ENCODE measurements at places on chromosomes 6 and 20.
A peak's percentile ranks its signal among the peaks of the same experiment; 100 is the strongest.

- no peak for DNase-seq
Observed at GRCh38 chr20:24773751-24774201, 175.3 kb upstream of the CST7 start.

- no peak for DNase-seq
Observed at GRCh38 chr6:47687432-47687831, 10.9 kb upstream of the ADGRF4 start.

DNA sequence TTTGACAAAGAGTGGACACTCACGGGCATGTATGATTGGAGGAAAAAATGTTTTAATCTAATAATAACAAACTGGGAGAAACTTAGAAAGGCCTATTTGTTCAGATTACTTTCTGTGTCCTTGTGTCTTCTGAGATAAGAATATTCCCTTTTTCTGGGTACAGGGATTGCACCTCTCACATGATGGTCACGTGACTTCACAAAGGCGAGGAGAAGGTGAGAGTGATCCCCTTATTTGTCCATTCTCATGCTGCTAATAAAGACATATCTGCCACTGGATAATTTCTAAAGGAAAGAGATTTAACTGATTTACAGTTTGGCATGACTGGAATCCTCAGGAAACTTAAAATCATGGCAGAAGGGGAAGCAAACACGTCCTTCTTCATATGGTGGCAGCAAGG is 989.7 kb upstream of the FLRT3 start:
- no peak for DNase-seq

- DNase-seq: no peak
Observed at GRCh38 chr6:31057426-31058003, 47.2 kb downstream of the MUC22 start.

GRCh38 chr20:1272368-1273100 is 6.4 kb downstream of the SNPH start:
- DNase-seq: no peak

GRCh38 chr6:56406276-56407269 is 159.2 kb upstream of the COL21A1 start:
- no peak for DNase-seq

GRCh38 chr6:15914553-15914952 is 214.3 kb upstream of the MYLIP start:
- DNase-seq: no peak

DNA sequence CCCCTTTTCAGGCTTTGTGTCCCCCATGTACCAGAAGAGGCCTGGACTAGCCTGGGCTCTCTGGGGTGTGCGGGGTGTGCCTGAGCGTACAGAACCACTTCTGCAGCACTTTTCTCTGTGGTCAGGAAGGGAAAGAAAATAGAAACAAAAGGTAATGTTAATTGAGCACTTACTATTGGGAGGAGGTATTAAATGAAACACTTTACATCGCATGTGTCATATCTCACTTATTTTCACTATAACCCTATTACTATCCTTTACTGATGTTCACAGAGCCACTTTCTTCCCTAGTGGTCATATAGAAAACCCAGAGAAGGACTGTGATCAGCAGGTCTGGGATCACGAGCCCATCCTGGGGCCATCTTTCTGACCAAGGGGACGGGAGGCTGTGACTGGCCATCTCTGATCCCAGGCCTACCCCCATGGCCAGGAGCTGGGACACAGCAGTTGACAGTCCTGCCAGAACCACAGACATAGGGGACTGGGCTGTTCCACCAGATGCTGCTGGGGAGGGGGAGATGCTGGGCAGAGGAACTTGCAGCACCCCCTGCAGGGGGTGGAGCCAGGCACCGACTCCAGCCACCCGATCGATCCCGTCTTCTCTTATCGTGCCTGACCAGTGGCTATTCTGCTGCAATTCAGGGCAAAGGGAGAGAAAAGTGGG is 107.6 kb downstream of the VEGFA start:
- DNase-seq: no peak

DNA sequence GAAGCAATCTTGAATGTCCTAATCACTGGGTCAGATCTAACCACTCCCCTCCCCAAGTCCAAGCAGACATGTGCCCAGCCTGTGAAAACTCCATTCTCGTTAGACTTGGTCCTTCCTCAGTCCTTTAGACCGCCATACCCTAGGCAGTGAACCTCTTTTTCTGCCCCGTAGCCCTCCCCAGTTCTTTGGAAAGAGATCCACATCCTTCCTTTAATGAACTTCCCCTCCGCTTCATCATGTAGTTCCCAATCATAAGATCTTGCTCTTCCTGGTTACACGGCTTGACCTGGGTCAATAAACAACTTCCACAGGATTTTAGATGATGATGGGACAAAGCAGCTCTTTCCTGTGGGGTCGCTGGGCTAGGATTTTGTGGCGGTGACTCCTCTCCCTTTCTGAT is 9.6 kb downstream of the AHCY start:
- DNase-seq: no peak

- DNase-seq: peak; percentile 68
Observed at GRCh38 chr6:167826230-167826895, 348 bp upstream of the AFDN start.

DNA sequence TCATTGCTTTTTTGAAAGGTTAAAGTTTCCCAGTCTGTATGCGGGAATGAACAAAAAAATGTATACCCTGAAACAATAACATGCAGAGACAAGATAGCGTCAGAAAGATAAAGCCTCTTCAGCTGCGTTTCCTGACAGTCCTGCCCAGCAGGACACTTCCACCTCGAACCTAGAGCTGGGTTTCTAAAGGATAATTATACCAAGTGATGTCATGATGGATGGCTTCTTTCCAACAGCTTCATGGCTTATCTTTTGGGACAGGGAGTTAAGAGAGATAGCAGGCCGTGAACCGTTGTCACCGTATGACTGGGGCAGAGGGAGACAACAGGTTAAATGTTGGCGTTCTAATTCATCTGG is 267.6 kb upstream of the SGK1 start:
- DNase-seq: no peak

GRCh38 chr6:67544851-67545452 is 1090.1 kb upstream of the ADGRB3 start:
- DNase-seq: no peak

DNA sequence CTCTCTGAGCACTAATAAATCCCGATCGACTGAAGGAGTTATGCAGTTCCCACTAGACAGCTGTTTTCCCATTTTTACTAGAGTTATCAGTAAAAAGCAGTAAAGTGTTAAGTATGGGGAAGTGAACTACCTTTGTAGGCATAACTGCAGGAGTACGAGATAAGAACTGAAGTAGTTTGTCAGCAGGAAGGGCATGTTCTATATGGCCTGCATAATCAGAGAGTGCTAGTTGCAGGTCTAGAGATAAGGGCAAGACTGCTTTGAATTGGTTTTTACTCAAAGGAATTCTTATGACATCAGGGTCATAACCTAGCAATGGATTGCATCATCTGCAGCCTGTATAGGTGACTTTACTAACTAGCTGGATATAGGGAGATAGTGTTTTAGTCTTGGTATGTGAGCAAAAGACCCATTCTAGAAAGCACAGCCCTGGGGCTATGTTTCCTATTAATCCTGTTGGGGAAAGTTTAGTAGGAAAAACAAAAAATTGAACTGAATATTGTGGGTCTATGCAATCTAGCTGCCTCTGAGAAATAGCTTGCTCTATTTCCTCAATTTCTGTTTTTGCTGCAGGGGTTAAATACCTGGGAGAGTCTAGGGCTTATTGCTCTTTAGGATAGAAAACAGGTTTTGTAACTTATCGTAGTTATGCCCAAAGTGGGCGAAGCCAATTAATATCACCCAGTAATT is 22.6 kb upstream of the CRISP1 start:
- DNase-seq: no peak

- no peak for DNase-seq
Observed at GRCh38 chr6:65229825-65230224, 477.2 kb downstream of the EYS start.

All from activated CD4-positive, alpha-beta T cell treated with anti-CD3 and anti-CD28 coated beads, Interleukin-2, amount 10 ng/mL, durations not matched to agents 7 days and 5 days (primary cell).